ENCODE measurements at places on chromosomes 12 and 14.

GRCh38 chr14:22533739-22534359, 55.2 kb downstream of the DAD1 start:
- no peak for DNase-seq

DNA sequence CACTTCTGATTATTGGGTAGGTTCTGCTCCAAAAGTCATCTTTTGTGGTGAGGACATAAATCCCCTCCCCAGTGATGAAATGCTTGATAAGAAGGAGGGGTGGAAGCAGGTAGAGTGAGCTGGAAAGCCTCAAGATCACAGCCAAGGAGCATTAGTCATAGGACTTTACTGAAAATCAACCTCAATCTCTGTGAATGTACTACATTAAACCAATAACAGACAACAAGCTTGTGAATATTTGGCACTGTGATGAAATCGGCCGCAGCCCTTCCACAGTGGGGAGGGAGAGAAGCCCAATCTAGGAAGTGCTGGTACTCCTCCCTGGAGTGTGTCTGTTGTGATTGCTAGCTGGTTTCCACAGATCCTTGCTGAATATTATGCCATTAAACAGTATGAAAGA, 41.2 kb upstream of the PTCSC3 start:
- DNase-seq: peak; percentile 60

GRCh38 chr14:51993285-51993920, 4.1 kb downstream of the RTRAF start:
- DNase-seq: no peak

- no peak for DNase-seq
Measured at GRCh38 chr14:21209185-21209584, 53.3 kb upstream of the OR5AU1 start.

GRCh38 chr12:32069071-32069470, 37.6 kb upstream of the BICD1 start:
- DNase-seq: no peak

DNA sequence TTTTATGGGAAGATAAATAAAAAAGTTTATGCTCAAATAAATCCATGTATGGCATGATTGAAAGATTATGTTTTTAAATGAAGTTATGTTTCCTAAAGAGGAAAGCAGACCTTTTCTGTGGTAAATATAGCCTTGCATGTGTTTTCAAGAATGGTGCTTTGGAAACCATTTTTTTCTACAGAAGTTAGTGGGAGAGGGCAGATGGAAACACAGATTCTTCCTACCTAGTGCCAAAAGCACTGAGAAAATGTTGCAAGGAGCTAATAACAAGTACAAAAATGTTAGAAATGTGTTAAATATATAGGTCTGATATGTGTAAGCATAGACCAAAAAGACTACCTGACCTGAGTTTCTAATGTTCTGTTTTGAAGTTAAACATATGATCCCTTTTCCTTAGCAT, 24.3 kb downstream of the TECPR2 start:
- no peak for DNase-seq

GRCh38 chr12:119157528-119157927, 21.2 kb upstream of the HSPB8 start:
- no peak for DNase-seq

- no peak for DNase-seq
Measured at GRCh38 chr12:104410786-104411185, 46.0 kb upstream of the CHST11 start.

DNA sequence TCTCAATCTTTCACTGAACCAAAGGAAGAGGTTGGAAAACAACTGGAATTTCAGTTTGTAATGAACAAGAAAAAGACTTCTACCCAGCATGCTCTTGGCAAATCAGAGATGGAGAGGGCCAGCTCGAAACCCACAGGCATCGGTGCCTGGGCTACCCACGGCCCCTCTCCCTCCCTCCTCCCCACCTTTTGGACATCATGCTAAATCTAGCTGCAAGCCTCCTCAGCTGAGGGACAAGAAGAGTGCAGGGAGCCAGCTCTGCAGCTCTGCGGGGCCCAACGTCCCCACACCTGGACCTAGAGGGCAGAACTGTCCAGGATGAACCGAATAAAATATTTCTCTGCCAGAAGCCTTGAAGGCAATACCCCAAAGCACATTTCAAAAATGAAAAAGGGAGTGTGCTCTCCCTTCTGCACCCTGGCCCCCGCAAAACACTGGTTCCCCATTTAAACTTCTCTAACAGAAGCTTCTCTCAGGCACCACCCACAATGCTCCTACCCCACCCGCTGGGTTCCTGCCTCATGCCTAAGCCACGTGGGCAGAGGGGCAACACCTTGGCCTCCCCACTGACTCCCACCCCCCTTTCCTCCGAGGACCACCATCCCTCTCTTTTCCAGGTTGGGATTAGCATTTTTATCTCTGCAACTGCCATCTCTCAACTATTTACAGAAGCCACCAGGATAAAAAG, 8.2 kb downstream of the CAMKK2 start:
- no peak for DNase-seq

DNA sequence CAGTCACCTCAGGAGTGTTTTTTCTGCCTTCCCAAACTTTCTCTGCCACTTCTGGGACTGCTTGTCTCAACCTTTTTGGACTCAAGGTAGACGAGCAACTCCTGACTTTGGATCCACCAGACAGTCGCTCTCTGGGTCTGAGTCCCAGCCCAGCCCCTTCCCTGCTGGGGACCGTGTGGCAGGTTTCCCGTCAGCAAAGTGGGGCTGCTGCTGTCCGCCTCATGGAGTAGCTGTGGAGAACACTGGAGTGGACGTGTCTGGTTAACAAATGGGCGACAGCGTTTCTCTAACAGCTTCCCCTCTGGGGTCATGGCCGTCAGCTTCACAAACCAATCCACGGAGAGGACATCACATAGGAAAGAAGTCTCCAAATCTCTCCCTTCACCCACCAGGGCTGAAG, 54.8 kb downstream of the KCTD10 start:
- no peak for DNase-seq

- DNase-seq: no peak
Measured at GRCh38 chr12:125434936-125435443, 369.8 kb downstream of the AACS start.

Data from epithelial cell of esophagus (primary cell).